ENCODE measurements at places on chromosomes 1 and 21.

GRCh38 chr1:93766451-93766850 lies 84.8 kb upstream of the BCAR3 start:
- DNase-seq, result no peak

DNA sequence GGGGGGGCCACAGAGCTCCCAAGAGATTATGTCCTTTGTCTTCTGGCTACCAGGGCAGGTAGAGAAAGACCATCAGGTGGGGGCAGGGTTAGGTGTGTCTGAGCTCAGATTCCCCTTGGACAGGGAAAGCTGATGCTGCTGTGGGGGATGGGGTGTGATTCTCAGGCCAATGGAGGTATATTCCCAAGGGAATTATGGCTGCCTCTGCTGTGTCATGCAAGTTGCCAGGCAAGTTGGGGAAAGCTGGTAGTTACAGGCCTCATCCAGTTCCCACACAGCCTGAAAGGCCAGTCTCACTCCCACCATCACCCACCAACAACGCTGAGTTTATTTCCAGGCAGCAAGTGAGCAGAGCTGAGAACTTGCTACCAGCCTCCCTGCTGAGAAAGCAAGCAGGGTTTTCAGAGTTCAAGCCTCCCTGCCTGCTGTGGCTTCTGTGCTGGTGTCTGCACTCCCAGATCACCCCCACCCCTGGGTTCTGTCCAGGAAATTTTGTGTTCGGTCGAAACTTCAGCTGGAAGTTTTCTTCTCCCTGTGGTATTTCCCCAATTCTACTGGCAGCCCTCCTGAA lies 21.3 kb downstream of the IFI16 start:
- no peak for DNase-seq

DNA sequence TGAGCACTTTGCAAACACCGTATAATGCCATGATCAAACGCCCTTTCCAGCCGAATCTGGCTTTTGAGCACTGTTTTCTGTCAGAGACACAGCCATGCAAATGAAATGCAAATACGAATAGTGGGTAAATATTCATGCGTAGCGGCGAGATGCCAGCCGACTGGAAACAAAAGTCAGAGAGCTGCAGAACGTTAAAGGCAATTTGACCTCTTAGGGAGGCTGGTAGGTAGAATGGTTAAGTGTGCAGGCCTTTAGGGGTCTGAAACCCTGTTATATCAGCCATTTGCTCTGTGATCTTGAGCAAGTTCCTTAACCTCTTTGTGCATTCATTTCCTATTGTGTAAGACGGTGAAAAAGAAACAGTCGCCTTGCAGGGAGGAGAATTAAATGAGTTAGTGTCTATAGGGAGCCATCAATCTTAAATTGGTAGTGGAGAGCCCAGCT lies 6.5 kb upstream of the SDHB start:
- DNase-seq, result no peak

GRCh38 chr1:90502696-90503095 lies 214.4 kb downstream of the BARHL2 start:
- DNase-seq, result no peak

GRCh38 chr1:72623299-72623708 lies 341.0 kb upstream of the NEGR1 start:
- peak; percentile 10 for DNase-seq

- DNase-seq, result no peak
These were observed 28.6 kb downstream of the CC2D1B start for GRCh38 chr1:52337439-52337838.

DNA sequence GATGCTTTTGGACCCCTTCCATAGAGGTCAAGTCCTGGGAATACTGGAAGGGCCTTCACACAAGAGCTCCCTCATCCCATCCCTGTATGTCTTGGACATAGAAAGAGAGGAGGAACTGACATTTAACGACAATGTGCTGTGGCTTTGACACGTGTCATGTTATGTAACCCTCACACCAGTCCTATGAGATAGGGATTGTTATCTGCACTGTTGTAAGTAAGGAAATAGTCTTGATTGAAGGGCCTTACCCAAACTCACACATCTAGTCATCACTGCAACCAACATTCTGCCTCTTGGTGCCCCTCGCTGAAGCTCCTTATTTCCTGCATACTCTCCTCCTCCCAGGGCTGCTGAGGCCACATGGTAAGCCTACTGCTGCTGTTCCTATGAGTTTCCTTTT lies 63.7 kb upstream of the ANGPTL1 start:
- no peak for DNase-seq

DNA sequence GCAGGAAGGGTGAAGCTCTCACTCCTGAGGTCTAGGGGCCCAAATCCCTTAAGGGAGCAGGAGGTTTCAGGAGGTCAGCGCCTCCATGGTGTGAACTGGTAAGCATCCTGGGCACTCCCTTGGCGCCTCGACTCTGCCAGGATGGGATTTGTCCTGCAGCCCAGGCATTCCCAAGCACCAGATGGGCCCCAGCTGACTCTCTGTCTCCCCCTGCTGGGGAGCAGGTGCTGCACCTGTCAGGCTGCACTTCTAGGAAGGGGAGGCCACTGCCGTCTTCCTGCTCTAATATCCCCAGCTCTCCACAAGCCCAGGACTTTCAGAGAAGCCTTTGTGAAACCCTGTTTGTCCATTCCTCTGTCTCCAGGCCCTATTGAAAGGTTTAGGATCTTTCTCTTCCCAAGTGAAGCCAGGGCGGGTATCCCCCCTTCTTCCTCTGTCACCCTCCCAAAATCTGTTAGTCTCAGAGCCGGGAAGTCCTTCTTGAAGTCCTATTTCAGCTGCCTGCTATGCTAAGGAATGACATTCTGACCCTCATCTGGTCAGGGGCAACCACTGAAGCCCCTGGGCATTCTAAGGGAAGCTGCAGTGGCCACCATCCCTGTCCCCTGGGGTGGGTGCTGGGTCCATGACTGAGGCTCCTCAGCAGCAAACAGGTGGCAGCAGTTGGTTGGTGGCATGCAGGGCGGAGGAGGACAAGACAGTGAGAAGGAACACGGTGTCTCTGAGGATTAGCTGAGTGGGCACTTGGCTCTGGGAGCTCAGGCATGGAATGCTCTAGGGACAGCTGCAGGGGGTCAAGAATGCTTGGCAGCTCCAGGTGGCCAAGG lies 3.2 kb downstream of the MYBPH start:
- no peak for DNase-seq

DNA sequence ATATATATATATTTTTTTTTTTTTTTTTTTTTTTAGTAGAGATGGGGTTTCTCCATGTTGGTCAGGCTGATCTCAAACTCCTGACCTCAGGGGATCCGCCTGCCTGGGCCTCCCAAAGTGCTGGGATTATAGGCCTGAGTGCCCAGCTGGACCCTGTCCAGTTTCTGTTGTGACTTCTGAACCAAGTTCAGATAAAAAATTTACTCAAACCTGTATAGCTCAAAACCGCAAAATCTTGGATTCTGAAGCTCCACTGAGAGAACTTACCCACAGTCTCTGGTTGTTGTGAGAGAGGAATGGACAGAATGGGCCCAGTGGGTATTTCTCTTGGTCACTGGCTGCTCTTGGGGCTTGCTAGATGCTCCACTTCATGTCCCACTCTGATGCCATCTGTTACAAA lies 76.4 kb downstream of the HS2ST1 start:
- DNase-seq, result no peak
